ENCODE measurements at places on chromosomes 1 and 21.

GRCh38 chr1:96538111-96538641 is 183.4 kb upstream of the PTBP2 start:
- DNase-seq, result no peak

DNA sequence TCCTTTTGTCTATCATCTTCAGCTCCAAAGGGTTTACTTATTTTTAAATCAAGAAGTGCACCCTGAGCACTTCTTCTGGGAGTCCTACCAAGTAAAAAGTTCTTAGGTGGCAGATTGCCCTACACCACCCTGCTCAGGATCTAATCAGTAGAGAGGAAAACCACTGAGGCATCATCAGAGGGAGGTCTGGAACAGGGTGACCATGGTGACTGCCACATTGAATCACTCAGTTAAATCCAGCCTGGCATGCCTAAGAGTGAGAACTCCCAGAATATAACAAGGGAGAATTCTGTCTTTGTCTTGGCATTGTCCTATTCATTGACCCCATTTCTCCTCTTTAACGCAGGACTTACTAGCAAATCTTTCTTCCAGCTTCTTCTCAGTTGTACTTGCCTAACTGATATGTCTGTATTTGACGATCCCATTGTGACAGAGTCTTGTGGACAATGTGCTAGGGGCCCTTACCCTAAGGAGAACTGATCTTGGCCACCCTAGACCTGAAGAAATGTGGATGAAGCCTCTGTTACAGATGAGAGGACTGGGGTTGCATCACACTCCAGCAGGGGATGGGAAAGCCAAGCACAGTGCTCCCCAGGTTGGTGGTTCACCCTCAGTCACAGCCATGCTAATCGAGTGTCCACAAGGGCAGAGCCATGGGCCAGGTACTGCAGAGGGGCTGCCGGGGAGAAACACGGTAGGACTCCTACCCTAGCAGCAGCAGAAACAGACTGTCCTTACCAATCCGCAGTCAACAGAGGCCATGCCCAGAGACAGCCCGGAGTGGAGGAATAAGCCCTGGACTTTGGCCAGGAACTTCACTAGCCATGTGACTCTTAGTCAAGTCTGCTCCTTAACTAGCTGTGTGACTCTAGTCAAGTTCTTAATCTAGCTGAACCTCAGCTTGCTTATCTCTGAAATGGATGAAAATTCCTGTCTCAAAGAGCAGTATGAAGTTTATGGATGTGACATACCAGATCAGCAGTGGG is 15.4 kb downstream of the PKP1 start:
- no peak for DNase-seq

DNA sequence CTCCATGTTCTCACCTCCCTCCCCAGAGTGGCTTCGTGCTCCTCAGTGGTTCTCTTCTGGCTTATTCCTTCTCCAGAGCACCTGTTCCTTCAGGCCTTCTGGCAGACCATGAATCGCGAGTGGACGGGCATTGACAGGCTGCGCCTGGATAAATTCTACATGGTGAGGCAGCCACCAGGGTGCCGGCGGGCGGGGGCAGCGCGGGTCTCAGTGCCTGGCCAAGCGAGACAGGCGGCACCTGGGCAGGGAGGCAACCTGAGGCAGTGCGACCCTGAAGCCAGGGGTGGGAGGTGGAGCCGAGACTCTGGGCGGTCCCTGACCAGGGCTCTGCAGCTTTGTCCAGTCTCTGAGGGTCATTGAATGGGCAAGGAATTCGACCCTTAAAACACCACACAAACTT is 3.9 kb downstream of the RRP1 start:
- no peak for DNase-seq

- DNase-seq, result no peak
Observed at GRCh38 chr1:246629976-246630375, 63.7 kb downstream of the CNST start.

DNA sequence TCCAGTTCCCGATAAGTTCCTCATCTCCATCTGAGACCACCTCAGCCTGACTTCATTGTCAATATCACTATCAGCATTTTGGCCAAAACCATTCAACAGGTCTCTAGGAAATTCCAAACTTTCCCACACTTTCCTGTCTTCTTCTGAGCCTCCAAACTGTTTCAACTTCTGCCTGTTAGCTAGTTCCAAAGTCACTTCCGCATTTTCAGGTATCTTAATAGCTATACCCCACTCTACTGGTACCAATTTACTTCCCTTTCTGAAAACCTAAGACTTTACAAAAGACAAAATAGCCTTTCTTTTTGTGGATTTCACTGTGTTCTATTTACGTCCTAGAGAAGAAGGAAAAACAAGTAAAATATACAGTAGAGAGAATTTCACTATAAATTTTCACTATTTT is 147.0 kb upstream of the FMN2 start:
- no peak for DNase-seq

- DNase-seq, result peak; percentile 100
Observed at GRCh38 chr1:43545695-43546387, 15.2 kb downstream of the PTPRF start.

DNA sequence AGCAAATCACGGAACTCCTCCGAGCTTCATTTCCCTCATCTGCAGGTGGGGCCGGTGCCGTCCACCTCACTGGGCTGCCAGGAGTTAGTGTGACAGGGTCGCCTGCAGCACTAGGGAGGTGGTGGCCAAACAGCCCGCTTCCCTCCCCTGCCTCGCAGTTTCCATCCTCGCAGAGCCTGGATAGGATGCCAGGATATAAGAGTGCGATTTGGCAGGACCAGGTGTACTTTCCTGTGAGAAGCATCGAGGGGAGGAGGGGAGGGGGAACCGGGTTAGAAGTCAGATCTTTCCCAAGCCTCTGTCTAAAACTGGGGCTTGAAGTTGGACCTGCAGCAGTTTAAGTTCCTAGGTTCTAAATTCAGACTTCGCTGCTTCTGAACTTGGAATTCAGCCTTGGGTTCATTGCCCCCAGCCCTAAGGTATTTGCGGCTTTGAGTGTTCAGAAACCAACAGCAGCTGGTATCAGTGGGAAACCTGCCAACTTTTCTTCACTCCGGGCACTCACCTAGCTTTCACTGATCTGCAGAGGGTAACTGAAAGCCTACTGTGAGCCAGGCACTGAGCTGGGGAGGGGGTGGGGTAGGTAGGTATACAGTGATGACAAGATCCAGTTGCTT is 1.7 kb upstream of the JUN start:
- DNase-seq, result peak; percentile 90

DNA sequence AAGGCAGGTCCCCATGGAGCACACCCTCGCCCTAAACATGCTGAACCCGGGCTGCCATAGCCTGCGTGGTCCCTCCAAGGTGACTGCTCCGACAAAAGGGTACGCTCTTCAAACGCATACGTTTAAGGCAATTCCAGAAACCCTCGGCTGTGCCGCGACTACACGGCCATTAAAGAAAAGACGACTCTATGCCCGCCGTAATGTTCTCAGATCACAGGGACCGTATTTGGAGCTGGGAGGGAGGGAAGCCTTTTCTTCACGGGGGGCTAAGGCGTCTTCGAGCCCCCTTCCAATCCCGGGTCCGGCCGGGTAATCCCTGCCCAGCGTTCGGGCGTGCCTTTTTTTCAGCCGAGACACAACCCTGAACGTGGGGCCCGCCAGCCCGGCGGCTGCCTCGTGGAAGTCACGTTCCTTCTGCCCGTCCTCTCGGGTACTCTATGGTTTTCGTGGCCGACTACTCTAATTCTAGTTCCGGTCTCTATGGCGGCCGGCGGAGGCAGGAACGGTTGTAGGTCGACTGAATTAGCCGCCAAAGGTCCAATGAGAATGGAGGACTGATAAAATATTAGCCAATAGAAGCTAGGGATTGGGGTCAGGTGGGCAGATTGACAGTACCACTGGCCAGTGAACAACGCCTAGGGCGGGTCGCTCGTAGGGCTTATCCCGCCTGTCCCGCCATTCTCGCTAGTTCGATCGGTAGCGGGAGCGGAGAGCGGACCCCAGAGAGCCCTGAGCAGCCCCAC is at the start of gene YBX1:
Gene YBX1 (plus strand): TSS at position 678 of the 743 bp plus-strand sequence. CDS start 148 bp downstream, outside the sequence.
- DNase-seq, result peak; percentile 99

DNA sequence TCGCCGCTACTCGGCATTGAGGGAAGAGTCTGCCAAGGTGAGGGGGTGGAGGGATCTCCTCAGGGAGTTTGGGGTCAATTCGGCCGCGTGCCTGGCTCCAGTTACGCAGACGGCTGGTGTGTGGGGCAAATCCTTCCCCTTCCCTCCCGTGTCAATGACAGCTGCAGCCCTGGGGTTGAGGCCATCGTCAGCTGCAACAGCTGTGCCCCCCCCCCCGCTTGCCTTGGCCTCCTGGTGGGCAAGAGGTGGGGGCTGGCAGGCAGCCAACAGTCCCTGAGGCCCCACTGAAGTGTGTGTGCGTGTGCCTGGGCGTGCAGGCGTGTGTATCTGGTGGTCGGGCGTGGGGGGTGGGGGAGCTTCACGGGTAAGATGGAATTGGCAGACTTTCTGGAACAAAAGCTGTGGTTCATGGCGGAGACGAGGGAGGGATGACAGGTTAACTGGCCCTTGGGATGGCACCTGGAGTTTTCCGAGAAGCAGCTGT is 25.6 kb downstream of the PPFIA4 start:
- no peak for DNase-seq

DNA sequence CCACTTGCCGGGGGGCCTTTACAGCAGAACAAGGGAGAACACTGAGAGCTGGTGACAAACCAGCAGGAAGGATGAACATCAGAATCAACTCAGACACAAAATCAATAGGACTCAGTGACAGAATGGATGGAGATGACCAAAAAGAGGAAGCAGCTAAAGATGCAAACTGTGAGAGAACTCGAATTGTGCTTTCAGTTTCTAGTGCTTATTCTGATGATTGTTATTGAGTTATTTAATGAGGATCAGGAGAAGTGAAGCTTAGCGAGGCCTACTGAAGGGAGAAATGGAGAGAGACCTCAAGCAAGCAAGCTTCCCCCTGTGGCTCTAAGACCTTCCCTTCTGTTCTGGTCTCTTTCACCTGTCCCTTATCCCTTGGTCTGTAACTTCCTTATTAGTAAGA is 30.3 kb upstream of the TMEM125 start:
- no peak for DNase-seq

- DNase-seq, result peak; percentile 84
Observed at GRCh38 chr1:167681024-167681423, 40.8 kb upstream of the MPZL1 start.

GRCh38 chr21:46000182-46000730 is 18.7 kb downstream of the COL6A1 start:
- no peak for DNase-seq

GRCh38 chr1:162383091-162383490 is 1.6 kb downstream of the C1orf226 start:
- no peak for DNase-seq

GRCh38 chr1:14666373-14666772 is 67.9 kb downstream of the KAZN start:
- no peak for DNase-seq

DNA sequence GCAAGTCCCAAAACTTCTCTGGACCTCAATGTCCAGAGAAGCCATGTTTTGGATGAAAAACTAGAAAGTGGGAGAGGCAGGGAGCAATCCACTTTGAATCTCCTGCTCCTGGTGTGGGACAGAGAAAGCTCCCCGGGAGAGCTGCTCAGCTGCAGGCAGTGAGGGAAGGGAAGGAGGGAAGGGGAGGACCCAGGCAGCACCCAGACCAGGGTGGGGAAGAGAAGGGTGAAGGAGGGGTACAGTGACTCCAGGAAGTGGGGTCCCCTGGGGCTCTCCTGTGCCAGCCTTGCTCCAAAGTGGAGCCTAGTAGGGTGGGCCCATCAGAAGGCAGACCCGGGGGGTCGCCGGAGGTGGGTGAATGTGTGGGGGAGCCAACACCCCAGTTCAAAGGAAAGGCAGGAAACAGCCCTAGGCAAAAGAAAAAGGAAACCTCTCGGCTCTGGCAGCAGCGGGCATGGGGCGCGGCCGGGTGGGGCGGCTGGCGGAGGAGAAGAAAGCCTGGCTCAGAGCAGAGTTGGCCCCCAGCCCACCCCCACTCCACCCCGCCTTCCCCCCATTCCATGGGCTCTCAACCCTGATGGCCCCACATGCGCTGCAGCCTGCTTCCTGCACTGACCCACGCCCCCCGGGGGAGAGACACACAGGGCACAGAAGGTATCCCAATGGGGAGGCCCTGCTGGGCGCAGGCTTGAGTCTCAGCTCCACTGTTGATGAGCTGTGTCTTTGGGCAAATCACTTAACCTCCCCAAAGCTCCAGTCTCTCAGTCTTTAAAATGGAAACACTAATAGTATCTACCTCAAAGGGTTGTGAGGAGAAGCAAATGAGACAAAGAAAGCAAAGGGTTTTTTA is 5.7 kb downstream of the LGR6 start:
- DNase-seq, result no peak

- no peak for DNase-seq
Observed at GRCh38 chr1:218971156-218971555, 202.5 kb upstream of the LYPLAL1 start.

DNA sequence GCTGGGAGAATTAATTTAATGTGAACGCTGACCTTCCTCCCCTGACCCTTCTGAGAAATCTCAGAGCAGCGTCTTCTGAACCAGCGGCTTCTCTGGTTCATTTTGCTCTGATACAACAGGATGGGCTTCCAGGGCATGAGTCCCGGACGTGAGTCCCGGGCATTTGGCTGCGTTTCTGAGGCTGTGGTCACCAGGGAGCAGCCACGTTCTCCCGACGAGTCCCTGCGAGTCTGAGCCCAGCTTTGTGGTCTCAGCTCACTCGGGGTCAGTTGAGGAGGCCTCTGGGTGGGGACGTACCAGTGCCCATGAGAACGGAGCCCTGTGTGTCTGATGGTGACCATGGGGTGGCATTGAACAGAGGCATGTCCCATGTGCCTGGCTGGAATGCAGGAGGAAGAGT is 17.7 kb upstream of the OBSCN start:
- DNase-seq, result no peak

- no peak for DNase-seq
Observed at GRCh38 chr1:44314452-44314851, 40.6 kb downstream of the ERI3 start.

- DNase-seq, result no peak
Observed at GRCh38 chr1:158864595-158864994, 33.4 kb downstream of the MNDA start.

DNA sequence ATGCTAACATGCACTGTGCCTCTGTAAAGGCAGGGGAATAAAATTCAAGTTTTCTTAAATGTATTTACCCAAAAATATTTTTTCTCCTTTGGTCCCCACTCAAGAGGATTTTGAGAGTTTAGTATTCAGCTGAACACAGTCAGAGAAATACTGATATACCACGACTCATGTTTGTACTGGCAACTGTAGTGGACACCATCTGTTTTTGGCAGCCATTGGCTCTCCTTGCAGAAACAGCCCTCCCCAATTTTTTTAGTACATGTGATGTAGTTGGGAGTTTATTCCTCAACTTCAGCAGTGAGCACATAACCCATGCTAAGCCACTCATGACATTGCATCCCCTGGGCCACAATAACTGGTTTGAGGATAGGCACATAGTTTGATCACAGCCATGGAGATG is 154.8 kb upstream of the POU3F1 start:
- no peak for DNase-seq

GRCh38 chr1:160154790-160155189 is 3.4 kb downstream of the ATP1A4 start:
- no peak for DNase-seq

GRCh38 chr1:235990330-235990795 is 74.5 kb downstream of the NID1 start:
- no peak for DNase-seq

DNA sequence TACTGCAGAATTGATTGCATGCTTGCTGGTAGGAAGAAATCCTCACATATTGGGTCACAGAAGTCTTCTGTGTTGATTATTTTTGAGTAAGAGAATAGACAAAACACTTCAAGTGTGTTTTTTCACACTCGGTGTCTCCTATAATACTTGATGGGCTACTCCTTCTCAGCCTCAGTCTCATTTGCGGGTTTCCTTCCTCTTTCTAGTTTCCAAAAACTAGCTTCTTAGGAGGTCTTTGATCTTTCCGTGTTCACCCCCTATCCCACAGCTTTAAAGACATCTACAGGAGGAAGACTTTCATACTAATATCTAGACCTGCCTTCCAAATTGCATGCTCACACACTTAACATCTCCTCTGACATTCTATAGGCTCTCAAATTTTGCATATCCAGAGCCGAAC is 40.7 kb upstream of the NTPCR start:
- no peak for DNase-seq

Measured in NCI-H526 (cell line).